ENCODE measurements at places on chromosomes 5 and 9.

- DNase-seq: no peak
These were observed 23.3 kb downstream of the TNFSF15 start for GRCh38 chr9:114782586-114782985.

GRCh38 chr9:88777498-88778312 lies 213.6 kb upstream of the S1PR3 start:
- DNase-seq: no peak

DNA sequence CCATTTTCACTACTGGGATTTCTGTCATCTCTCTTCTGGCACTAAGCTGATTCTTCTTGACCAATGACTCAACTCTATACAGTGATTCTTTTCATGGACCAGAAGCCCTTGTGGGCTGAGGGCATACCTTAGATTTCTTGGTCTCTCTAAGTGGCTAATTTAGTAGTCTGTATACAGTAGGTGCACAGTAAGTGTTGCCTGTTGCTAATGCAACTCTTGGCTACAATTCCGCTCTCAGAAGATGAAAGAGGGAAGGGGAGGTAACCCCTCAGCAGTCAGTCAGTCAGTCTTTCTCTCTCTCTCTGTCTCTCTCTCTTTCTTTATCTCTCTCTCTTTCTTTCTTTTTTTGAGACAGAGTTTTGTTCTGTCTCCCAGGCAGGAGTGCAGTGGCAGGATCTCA lies 115.1 kb upstream of the PANK3 start:
- DNase-seq: no peak

DNA sequence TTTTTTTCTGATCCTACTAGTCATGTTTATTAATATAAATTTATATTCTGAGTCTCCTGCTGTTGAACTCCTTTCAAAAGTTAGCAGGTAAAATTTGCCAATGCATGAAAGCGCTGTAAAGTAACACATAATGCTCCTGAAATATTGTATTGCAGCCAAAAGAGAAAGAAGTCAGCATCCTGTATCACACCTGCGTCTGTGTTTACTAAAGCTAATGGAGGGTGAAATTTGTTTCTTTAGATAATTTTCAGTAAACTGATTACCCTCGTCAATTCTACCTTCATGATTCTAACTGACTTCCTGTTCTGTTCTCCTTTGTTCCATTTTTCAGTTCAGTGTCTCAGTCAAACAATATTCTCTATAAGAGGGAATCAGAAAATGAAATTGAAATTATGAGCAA lies 415.4 kb downstream of the CDH9 start:
- DNase-seq: no peak

GRCh38 chr5:81631124-81631523 lies 119.8 kb downstream of the SSBP2 start:
- no peak for DNase-seq

GRCh38 chr9:137224830-137225694 lies at the start of gene CYSRT1:
Gene CYSRT1 (plus strand): TSS chr9:137225174. CDS start chr9:137225622, 448 bp downstream.
- no peak for DNase-seq
